ENCODE measurements at places on chromosomes 3 and 15.

GRCh38 chr3:187792521-187792920 is 47.3 kb upstream of the BCL6 start:
- DNase-seq: no peak

DNA sequence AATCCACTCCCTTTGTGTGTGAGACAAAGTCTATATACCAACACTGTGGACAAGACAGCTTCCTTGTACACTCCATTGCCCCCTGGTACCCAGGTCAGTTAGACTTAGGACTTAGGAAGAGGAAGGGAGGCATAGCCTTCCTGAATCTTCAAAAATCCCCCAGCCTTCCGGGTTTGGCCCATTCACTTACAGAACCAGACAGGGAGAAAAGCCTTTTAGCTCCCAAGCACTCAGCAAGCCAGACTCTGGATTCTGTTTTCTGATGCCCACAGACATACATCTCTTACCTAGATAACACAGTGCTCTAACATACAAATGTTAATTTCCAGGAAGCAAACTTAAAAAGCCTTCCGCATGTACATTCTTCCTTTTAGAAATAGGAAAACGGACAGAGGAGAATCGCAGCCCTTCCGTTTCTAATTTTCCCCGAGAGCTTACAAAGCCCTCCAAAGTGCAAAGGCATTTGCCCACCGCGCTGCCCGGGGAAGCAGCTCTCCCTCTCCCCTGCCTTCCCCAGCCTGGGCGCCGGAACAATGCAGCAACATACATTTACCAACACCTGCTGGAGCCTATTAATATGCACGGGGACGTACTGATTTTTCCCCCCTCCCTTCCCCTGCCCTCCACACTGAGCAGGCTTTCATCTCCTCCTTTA is 442.0 kb downstream of the MAGI1 start:
- DNase-seq: no peak

DNA sequence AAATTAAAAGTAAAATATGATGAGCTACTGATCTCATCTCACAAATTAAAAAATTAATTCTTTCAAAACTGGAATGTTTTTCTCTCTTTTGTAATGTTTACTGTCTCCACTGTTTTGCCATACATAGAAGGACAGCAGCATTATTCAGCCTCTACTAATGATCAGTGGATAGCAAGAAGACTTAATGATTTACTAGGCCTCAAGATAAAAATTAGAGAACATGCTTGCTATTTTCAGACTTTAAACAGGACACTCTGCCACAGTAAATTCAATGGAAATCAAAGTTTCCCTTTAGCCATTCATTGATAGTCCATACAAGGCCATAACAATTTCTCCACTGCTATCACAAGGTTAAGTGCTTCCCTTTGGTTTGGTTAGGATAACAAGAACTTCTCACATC is 129.4 kb downstream of the TMCC1 start:
- no peak for DNase-seq

- no peak for DNase-seq
Measured at GRCh38 chr3:17394541-17395155, 347.8 kb downstream of the TBC1D5 start.

All from CMK (cell line).